ENCODE measurements at places on chromosomes 13 and 19.

GRCh38 chr13:79407349-79407979 is 1.4 kb upstream of the RBM26 start:
- no peak for DNase-seq

DNA sequence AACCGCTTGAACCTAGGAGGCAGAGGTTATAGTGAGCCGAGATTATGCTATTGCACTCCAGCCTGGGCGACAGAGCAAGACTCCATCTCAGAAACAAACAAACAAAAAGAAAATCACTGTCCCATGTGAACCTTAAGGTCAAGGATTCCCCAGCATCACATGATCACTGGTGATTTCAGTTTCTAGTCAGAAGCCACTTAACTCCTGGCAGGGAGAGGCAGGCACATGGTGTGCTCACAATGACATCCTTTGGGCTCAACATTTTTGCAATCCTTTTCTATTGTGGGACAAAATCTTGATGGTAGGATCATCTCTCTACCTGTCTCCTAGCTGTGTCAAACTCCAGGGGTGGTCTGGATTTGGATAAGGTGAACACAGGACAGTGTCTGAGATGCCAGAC is 12.1 kb downstream of the AKAP8 start:
- DNase-seq: no peak

DNA sequence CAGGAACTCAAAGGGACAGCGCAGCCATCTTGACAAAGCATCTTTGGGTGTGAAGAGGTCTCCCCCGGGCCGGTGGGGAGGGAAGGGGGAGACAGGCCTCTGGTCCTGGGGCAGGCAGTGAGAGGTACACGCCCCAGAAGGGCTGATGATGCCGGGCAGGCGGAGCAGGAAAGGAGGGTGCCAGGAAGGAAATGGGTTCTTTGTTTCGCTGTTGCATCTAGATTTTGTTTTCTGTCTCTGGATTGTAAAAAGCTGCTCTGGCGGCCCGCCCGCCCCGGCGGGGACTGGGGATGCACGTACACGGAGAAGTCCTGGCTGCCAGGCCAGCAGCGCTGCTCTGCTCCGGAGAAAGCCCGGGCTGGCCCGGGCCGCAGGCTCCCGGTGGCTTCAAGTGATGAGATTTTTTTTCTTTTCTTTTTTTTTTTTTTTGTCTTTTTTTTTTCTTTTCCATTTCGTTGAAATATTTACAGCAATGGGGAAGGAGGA is 13.2 kb upstream of the ASF1B start:
- no peak for DNase-seq

- DNase-seq: no peak
These were observed 305.8 kb downstream of the MTUS2 start for GRCh38 chr13:29125934-29126424.

DNA sequence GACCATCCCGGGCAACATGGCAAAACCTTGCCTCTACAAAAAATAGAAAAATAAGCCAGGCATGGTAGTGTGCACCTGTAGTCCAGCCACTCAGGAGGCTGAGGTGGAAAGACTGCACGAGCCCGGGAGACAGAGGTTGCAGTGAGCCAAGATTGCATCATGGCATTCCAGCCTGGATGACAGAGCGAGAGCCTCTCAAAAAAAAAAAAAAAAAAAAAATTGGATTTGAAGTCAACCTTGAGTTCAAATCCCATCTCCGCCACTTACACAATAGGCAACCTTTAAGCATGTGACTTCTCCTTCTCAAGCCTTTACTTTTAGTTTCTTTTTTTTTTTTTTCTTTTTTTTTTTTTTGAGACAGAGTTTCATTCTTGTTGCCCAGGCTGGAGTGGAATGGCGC is 12.0 kb downstream of the KASH5 start:
- DNase-seq: no peak

GRCh38 chr13:21445759-21446158 is 13.3 kb downstream of the ZDHHC20 start:
- DNase-seq: no peak

Data from astrocyte (in vitro differentiated cells and primary cell).